ENCODE measurements at places on chromosomes 2 and 18. TPM values are rescaled to one million over a fixed set of nuclear protein-coding genes. Genes with fewer than 3 reads are reported as not detected.

Gene REG1B
- total RNA-seq, result 4.0 TPM

DNA sequence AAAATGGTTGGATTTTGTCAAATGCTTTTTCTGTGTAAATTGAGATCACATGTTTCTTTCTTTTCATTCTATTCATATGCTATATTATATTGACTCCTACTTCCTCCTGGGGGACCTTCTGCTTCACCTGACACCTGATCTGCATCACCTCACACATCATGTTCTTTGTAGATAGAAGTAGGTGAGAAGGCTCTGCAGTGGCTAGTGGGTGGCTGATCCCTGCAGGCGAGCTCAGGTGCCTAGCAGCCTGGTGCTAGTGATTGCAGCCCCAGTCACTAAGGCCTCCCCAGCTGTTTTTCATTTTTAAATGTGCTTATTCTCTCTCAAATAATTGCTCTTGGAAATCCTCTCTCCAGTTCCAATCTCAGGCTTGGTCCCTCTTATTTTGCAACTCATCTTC is 33.6 kb downstream of the MC4R start:
- H3K4me1 ChIP-seq, result no peaks in the 10 kb centered on the region
- DNase-seq, result no peak
- no peaks in the 10 kb centered on the region for H3K36me3 ChIP-seq
- no peaks in the 10 kb centered on the region for H3K27me3 ChIP-seq
- no peak overlapping the region for H3K4me3 ChIP-seq
- H3K27ac ChIP-seq, result no peak overlapping the region

DNA sequence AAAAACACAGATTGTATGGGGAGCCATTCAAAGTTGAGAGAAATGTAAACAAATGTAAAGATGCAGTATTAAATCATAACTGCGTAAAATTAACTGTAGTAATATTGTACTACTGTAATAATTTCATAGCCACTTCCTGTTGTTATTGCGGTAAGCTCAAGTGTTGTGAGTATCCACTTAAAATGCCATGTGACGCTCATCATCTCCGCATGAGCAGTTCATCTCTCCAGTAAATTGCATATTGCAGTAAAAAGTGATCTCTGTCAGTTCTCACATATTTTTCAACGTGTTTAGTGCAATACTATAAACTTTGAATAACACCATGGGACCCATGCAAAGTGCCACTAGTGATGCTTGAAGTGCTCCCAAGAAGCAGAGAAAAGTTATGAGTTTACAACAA is 41.8 kb upstream of the SP3 start:
- no peak overlapping the region for H3K27ac ChIP-seq
- H3K4me3 ChIP-seq, result no peak overlapping the region
- H3K36me3 ChIP-seq, result no peaks in the 10 kb centered on the region
- H3K27me3 ChIP-seq, result no peaks in the 10 kb centered on the region

DNA sequence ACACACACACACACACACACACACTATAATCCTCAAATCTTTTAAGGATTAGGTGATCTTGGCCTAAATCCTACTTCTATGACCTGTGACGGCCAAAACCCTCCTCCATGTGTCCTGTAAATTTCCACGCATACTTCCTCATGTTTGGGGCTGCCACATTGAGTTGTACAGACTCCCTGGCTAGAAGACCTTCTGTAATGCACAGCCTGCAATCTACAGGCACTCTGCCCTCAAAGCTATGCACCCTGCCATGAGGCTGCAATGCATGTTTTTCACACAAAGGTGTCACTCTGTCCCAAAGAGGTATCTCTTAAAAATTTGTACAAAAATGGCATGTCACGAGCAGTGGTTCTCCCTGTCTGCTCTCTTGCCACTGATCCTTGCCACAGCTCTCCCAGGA is 26.4 kb upstream of the B4GALT6 start:
- DNase-seq, result no peak
- H3K4me3 ChIP-seq, result no peak overlapping the region
- no peaks in the 10 kb centered on the region for H3K4me1 ChIP-seq
- no peak overlapping the region for H3K27ac ChIP-seq
- no peaks in the 10 kb centered on the region for H3K27me3 ChIP-seq

DNA sequence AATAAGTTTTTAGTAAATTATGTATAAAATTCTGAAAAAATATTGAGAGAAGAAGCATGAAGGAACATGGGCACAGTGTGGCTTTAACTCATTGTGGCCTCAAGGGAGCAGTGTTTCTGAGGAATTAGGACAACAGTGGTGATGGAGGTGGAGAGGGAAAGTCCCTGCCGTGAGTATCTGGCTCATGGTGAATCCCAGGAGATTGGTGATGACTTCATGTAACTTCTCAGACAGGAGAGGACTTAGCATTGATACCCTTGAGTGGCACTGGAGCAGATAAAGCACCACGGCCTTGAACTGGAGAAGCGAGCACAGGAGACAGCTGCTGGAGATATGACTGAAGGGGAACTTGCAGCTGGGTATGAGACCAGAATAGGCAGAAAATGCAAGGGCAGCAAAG is 35.0 kb upstream of the LRP1B start:
- no peaks in the 10 kb centered on the region for H3K4me1 ChIP-seq
- no peak for DNase-seq
- no peak overlapping the region for H3K4me3 ChIP-seq
- H3K27me3 ChIP-seq, result peaks cover 2% of the 10 kb centered on the region

Gene GAL3ST2
- not detected for total RNA-seq

Gene INPP5D
- total RNA-seq, result 26.1 TPM

Gene RAD51AP2
- not detected for total RNA-seq

- peak overlapping the region; percentile 55 for H3K4me3 ChIP-seq
- H3K27me3 ChIP-seq, result peaks cover 45% of the 10 kb centered on the region
- no peaks in the 10 kb centered on the region for H3K36me3 ChIP-seq
- peak; percentile 40 for DNase-seq
Observed at GRCh38 chr2:71466301-71467179, 13.2 kb downstream of the DYSF start.

DNA sequence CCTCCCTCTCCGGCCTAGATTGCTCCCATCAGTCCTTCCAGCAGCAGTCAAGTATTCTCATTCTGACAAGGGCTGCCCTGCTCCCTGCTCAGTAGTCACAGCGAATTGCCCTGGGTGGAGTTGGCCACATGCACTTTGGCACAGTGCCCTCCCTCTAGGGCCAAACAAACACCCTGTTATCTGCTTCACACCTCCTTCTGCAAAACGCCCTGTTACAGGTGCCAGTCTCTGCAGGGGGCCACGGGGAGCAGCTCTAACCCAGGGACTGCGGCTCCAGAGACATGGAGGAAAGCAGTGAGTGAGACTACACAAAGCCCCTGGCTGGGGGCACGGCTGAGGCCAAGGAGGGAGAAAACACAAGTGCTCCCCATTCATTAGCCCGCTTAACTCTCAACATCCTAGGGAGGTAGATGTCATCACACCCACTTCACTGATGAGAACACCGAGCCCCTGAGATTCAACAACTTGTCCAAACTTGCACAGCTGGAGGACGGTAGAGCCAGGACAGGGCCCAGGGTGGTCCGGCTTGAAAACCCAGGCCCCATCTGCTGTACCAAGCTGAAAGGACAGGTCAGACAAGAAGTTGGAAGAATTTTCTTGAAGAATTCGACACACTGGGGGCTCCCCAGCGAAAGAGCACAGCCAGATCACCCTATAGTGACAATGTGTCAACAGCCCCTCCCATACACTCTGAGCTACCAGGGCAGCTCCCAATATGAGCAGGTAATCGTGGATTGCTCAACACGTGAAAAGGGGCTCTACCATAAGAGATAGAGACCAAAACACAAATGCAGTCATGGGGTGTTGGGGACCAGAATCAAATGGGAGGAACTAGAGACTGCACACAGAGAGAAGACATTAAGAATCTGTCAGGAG is 8.7 kb upstream of the TFCP2L1 start:
- no peaks in the 10 kb centered on the region for H3K4me1 ChIP-seq
- H3K27ac ChIP-seq, result no peak overlapping the region
- H3K27me3 ChIP-seq, result no peaks in the 10 kb centered on the region
- no peaks in the 10 kb centered on the region for H3K36me3 ChIP-seq
- DNase-seq, result no peak
